ENCODE measurements at places on chromosomes 1 and 21.

- DNase-seq = peak; percentile 44
Measured at GRCh38 chr1:156126630-156127534, 12.4 kb downstream of the LMNA start.

GRCh38 chr1:189782295-189782694, 695.4 kb downstream of the BRINP3 start:
- no peak for DNase-seq

DNA sequence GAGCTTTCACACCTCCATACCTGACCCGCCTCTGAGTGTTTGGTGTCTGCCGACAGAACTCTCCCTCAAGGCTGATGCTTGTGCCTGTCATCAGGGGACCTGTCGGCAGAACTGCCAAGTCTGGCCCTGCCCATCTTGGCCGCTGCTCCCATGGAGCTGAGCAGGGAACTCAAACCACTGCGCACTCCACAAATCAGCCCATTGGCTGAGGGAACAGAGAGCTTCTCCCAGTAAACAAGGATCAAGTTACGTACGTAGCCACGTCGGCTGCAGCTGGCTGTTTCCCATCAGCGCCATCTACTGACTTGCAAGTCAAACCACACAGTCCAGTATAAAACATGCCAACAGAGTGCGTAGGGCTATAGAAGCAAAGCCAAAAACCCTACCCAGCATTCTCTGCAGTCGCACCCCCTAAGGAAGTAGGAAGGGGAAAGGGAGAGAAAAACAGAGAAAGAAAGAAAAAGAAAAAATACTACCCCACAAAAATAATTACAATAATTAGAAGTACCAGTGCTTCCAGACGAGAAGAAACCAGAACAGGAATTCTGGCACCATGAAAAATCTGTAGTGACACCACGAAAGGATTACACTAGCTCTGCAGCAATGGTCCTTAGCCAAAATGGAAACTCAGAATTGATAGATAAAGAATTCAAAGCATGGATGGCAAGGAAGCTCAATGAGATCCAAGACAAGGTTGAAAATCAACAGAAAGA, 13.1 kb downstream of the KRTAP13-1 start:
- DNase-seq = no peak

- DNase-seq = no peak
Measured at GRCh38 chr21:28437061-28437460, 555.6 kb downstream of the LTN1 start.

- DNase-seq = no peak
Measured at GRCh38 chr21:45523411-45524101, 18.7 kb downstream of the SLC19A1 start.

DNA sequence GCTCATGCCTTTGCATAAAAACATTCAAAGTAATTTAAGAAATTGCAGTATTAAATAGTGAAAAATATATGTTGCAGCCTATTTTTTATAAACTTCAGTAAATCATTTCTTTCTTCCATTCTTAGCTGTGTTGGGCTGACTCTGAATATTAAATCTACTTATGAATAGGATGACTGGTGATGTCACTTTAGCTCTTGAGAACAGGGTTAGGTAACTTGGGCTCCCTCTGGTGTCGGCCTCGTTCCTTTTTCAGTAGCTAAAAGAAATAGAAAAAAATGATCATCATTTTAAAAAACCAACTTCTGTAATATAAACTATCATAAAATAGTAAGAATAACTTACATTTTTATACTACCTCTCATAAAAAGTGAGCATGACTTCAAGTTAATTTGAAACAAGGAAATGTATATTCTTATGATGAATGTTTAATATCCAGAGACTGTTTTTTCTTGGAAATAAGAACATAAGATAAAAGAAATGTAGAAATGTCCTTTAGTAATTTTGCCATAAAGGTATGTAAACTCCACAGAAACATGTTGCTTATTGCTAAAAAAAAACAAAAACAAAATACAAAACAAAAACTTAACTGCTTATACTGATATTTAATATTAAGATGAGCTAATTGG, 26.8 kb upstream of the NCAM2 start:
- no peak for DNase-seq

Data from stimulated activated CD4-positive, alpha-beta T cell treated with anti-CD3 and anti-CD28 coated beads, Interleukin-1b, Interleukin-23, amount 100 ng/mL, for 1 hour (primary cell).